ENCODE measurements at places on chromosomes 2 and 18.

GRCh38 chr2:8158711-8159110 is 523.1 kb upstream of the ID2 start:
- DNase-seq, result no peak

DNA sequence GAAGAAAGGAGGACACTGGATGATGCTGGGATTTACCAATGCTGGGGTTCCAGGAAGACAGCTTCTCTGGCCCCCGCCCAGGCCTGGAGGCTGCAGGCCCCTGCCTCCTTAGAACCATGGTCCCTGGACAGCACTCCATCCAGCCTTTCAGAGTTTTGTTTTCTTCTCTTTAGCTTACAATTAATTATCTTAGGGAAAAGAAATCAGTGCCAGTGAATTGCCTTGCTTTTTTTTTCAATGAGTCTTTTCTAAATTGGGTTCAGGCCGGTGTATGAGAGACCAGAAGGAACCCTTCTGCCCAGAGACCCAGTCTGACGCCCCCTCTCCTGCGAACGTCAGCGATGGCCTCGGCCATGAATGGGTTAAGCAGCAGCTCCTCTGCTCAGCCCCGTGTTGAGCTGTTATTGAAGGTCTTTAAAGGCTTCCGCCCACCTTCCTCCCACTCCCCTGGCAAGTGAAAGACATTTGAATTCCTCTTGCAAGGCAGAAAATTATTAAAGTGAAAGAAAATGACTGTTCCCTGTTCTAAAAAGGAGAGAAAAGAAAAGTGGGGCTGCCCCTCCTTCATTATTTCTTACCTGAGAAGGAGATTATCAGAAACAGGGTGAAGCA is 65.7 kb upstream of the CHMP1B start:
- DNase-seq, result no peak

DNA sequence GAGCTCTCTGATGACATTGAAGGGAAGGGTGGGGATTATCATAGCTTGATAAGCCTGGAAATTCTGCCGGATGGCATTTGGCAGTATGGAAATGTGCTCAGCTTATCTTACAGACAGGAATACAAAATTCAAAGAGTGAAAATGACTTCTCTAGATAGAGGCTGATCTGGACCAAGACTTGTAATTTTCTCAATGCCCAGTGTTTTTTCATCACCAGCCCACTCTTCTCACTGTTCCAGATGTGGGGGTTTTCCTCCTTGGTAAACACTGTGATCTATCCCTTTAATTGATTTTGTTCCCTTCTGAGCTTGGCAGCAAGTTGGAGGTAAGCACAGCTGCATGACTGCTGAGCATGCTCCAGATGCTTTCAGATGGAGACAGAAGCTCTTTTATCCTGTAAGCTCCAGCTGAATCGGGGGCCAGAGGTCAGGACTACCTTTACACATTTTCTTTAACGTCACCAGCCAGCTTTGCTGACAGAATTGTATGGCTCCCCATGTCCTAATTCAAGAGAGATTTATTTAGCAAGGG is 287.4 kb upstream of the TCF4 start:
- DNase-seq, result no peak

DNA sequence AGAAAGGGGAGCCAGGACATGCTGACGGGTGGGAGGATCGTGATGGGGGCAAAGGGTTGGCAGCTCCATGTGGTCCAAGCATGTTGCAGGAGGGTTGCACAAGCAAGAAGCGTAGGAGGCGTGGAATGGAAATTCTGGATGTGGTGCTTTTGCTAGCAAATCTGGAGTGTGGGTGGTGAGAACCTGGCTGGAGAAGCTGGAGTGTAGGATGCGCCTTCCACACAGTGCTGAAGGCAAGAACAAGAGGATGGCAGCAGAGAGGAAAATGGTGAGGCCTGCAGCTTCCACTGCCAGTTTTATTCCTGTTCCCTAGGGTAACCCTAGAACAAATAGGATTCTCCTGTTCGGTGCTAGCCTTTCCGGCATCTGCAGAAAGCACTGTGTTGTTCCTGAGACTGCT is 22.4 kb downstream of the CREG2 start:
- DNase-seq, result no peak

DNA sequence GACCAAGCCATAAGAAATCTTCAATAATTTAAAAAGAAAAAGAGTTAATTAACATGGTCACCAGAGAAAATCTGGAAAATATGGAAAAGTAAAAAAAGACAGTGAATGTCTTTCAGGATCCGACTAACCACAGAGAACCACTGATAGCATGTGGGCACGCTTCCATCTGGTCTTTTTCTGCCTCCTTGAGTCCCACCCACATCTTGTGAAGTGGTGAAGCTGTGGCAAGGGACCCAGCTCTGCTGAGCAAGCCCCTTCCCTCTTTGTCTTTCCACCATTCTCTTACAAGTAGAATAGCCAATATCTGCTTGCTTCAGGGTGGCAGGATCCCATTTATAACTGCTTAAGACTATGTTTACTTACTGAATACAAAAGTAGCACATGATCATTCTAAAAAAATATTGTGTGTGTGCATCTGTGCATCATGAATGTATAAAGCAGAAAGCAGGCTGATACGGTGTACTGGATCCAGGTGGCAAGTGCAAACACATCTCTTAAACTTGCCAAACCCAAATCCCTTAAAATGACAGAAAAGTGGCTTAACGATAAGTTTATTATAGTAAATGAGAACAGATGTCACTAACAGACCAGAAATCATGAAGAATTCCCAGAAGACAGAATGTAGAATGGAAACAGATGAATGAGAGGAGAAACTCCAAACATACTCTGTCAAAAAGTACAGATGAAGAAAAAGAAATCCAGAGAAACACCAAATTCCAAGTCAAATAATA is 52.3 kb downstream of the FOXI3 start:
- no peak for DNase-seq
